HFFc6 (cell line): ENCODE measurements at places on chromosomes 5 and 9. TPM values are rescaled to one million over a fixed set of nuclear protein-coding genes. Genes with fewer than 3 reads are reported as not detected.

DNA sequence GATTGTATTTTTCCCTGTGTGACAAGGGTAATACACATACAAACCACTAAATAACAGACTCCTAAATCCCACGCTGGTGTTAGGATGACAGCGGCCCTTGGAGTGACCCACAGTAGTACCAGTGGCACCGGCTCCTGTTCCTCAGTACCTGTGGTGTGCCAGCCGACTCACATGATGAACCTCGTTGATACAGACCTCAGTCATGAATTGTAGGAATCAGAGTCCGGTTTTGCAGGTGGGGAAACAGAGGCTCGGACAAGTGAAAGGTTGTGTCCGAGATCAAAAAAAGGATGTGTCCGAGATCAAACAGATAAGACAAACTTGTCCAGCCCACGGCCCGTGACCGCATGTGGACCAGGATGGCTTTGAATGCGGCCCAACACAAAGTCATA is 78.0 kb downstream of the AMBP start:
- 0 out of 2 replicates have a peak, but pooled peaks cover 5% of the 10 kb centered on the region for H3K4me1 ChIP-seq
- no peak overlapping the region for H3K4me3 ChIP-seq
- no peak for DNase-seq
- peaks cover under 1% of the 10 kb centered on the region; the same call in 1 of the 2 replicates for H3K36me3 ChIP-seq
- H3K27me3 ChIP-seq = no peaks in the 10 kb centered on the region

GRCh38 chr5:2166979-2167377 is 284.3 kb upstream of the IRX4 start:
- DNase-seq = no peak
- no peak overlapping the region for H3K27ac ChIP-seq
- H3K36me3 ChIP-seq = peaks cover 6% of the 10 kb centered on the region
- H3K4me3 ChIP-seq = no peak overlapping the region
- H3K27me3 ChIP-seq = peaks cover 5% of the 10 kb centered on the region; the same call in 1 of the 2 replicates

DNA sequence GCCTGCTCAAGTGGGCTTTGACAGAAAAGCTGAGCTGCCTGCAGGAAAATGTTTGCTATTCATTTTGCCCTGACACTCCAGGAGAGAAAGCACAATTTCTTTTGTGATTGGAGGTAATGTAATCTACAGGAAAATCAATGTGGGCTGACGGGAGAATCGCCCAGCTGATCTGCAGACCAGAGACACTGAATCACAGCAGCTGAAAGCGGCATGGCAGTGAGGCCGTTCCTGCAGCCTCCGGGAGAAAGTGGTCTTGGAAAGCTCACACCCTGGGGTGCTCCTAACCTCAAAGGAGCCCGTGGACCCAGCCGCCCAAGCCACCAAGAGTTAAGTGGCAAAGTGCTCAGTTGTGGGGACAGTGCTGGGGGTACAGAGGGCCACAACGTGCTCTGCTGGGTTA is 593.6 kb downstream of the BNC2 start:
- no peak for DNase-seq
- no peak overlapping the region for H3K4me3 ChIP-seq
- H3K36me3 ChIP-seq = no peaks in the 10 kb centered on the region
- H3K4me1 ChIP-seq = peaks cover 3% of the 10 kb centered on the region
- no peaks in the 10 kb centered on the region; the same call in 1 of the 2 replicates for H3K27me3 ChIP-seq
- no peak overlapping the region for H3K27ac ChIP-seq

DNA sequence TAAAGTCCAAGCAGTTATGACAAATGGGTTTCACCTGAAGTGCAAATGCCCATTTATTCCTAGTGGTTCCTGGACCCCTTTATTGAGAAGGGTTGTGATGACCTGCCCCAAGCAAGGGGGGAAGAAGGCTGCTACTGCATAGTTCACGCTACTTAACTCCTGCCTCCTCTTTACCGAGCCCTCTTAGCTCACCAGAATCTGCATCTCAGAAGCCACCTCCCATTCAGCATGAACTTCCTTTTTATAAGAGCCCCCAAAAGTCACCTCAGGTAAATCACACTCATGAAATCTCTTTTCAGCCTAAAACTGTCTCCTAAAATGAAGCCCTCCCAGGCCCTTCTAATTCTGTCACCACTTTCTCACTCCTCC is 26.6 kb upstream of the C9orf72 start:
- no peaks in the 10 kb centered on the region for H3K4me1 ChIP-seq
- H3K4me3 ChIP-seq = no peak overlapping the region
- H3K27ac ChIP-seq = no peak overlapping the region
- H3K36me3 ChIP-seq = no peaks in the 10 kb centered on the region
- H3K27me3 ChIP-seq = no peaks in the 10 kb centered on the region; the same call in 1 of the 2 replicates

- no peaks in the 10 kb centered on the region for H3K36me3 ChIP-seq
- peaks cover 34% of the 10 kb centered on the region for H3K4me1 ChIP-seq
- peak; percentile 30 for DNase-seq
- H3K27me3 ChIP-seq = no peaks in the 10 kb centered on the region; the same call in 1 of the 2 replicates
These were observed 93.3 kb downstream of the TMEM174 start for GRCh38 chr5:73266176-73266738.

- H3K27ac ChIP-seq = no peak overlapping the region
- H3K4me3 ChIP-seq = no peak overlapping the region
- H3K4me1 ChIP-seq = peaks cover under 1% of the 10 kb centered on the region
- DNase-seq = no peak
- H3K27me3 ChIP-seq = peaks cover 50% of the 10 kb centered on the region
These were observed 5.6 kb downstream of the ENHO start for GRCh38 chr9:34517185-34517584.

The MELK gene
- 16.6 to 35.3 TPM (median 28.8 TPM) in 3 replicates for total RNA-seq

The FREM1 gene
- total RNA-seq = 0.11 TPM in 1 of 3 replicates, not detected in the others

The CARD9 gene
- total RNA-seq = 3.2 to 20.9 TPM (median 18.4 TPM) in 3 replicates

The MEGF10 gene
- not detected in 3 replicates for total RNA-seq

The HAVCR1 gene
- total RNA-seq = not detected in 3 replicates

The YIPF5 gene
- total RNA-seq = 165 and 168 TPM in 2 replicates
